ENCODE measurements at places on chromosomes 2 and 18. TPM values are rescaled to one million over a fixed set of nuclear protein-coding genes. Genes with fewer than 3 reads are reported as not detected.

DNA sequence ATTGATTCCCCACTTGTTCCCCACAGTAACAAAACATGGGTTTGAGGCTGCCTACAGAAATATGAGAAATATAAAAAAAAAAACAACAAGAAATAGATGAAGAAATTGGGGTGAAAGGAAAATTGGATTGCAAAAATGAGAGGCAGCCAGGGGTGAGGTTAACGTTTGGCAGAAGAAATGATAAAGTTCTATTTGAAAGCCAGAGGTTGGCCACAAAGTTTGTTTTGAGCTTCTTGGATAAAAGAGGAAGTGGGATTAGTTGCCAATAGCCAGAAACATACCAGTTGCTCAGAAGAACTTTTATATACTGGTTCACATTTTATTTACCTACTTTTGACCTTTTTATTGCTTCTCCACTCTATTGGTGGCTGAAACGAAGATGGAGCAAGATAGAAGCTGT, 67.5 kb downstream of the FASTKD2 start:
- DNase-seq: no peak

- no peak for DNase-seq
These were observed 389.9 kb upstream of the CDH20 start for GRCh38 chr18:60943297-60943696.

GRCh38 chr2:207777124-207777523, 7.4 kb upstream of the FZD5 start:
- DNase-seq: no peak

DNA sequence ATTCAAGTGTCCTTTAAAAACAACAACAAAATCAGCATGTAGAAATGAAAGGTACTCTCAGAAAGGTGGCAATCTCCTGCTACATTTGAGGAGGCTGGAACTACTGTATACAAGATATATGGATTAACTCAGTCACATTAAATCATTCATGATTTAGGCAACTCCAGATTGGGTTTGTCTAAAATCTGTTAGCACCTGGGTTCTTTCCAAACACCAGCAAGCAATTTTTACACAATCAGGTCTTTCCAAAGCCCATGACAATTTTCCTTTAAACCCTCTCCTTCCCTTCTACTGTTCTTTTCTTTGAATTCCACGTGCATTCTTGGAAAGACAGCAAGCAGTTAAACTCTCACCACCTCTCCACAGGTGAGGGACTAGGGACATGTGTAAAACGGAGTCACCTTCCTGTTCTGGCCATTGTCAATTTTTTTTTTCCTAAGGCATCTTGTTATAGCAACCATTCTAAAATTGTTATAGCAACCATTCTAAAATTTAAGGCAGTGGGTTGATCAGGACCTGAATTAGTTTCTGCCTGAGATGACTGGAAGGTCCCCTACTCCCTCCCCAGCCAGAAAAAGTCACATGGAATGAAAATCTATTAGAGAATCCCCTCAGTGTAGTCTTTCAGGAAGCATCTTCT, 113.9 kb downstream of the ANKRD44 start:
- no peak for DNase-seq

GRCh38 chr2:46072101-46072820, 224.9 kb upstream of the EPAS1 start:
- DNase-seq: no peak

- no peak for DNase-seq
These were observed 308.9 kb upstream of the ATP5MC3 start for GRCh38 chr2:175490360-175490791.

GRCh38 chr2:49687918-49688317, 533.6 kb upstream of the FSHR start:
- no peak for DNase-seq

DNA sequence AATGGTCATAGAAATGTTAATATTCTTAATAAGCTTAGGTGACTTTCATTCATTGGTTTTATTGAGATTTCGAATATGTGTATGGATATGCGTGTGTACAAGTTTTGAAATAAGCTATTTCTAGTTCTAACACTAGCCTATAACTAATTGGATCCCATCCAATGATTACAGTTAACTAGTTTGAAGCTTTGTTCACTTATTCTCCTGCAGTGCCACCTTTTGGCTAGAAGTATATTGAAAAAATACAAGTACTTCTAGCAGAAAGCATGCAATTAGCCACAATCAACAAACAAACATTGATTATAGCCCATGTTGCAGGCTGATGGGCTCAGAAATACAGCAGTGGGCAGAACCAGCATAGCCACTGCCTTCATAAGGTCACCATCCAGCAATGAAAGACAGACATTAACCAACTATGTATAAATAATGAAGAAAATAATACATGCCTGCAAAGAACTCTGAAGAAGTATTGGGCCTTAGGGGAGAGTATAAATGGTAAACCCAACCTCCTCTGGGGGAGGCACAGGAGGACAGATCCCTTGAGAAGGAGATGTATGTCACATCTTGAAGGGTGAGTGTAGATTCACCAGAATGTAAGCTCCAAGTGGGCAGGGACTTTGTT, 5.1 kb upstream of the PIEZO2 start:
- no peak for DNase-seq

DNA sequence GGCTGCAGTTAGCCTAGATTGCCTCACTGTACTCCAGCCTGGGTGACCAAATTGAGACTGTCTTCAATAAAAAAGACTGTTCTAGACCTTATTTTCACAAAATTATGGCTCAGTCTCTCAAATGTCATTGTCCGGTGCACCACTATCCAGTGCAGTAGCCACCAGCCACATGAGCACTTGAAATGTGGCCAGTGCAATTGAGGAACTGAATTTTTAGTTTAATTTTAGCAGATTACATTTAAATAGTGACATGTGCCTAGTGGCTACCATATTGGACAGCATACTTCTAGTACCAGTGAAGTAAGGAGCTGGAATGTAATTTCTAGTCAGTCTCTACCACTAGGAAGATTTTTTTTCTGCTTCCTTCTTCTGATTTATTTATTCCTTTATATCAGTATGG, 39.4 kb downstream of the KCMF1 start:
- no peak for DNase-seq

GRCh38 chr2:137357634-137358033, 592.3 kb downstream of the THSD7B start:
- DNase-seq: no peak

GRCh38 chr2:33730193-33730592, 131.1 kb upstream of the FAM98A start:
- DNase-seq: no peak

- peak; percentile 77 for DNase-seq
These were observed 144.2 kb downstream of the TGIF1 start for GRCh38 chr18:3593904-3594759.

DNA sequence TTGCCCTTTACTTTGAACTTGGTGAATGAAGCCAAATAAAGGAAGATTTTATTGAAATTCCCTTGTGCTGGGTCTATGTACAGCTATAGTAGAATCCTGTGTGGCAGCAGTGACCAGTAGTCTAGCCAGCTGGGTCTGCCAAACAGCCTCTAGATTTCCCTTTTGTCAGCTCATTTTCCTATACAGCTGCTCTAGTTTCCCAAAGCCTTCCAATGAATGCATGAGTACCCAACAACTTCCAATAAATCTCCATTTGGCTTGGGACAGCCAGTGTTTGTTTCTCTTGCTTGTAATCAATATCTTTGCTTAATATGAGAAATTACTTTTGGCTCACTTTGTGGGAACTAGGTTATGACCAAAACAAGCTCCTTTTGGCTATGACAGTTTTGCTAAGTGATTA, 43.6 kb downstream of the SCN9A start:
- no peak for DNase-seq

DNA sequence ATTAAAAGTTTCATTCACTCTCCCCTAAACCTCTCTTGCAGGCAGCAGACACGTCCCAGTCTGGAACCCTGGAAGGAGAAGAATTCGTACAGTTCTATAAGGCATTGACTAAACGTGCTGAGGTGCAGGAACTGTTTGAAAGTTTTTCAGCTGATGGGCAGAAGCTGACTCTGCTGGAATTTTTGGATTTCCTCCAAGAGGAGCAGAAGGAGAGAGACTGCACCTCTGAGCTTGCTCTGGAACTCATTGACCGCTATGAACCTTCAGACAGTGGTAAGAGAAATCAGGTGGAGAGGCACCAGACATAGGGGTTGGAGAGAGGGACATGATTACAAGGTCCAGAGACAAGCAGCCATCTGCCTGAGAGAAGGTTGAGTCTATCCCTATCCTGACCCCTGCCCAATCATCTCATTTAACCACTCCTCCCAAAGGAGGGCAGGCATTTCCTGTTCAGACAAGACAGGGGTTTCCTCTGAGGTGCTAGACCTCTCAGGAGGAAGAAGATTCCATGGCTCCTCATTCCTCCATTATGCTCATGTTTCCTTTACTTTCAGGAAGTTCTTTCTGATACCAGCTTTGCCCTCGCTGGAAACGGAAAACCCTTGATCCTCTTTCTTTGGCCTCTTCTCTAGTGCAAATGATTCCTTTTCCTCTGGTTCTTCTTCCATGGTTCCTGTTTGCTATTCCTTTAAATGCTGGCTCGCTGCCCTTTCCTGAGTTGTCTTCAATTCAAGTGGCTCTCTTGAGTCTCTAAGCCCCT, 15.1 kb downstream of the PLCD4 start:
- DNase-seq: no peak

DNA sequence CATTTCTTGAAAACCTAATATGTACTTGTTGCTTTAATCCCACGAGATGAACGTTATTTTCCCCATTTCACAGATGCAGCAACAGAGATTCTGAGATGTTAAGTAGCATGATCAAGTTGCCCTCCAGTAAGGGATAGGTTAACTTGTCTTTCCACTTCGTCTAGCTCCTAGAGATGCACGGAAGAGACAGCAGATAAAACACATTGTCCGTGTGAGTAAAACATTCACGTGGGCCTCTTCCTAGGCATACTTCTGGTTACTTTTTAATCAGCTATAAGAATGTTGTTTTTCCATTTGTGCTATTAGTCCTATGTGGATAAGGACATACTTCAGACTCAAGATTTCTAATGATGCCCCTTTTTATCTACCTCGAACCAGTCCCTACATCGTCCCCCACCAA, 1.2 kb upstream of the ARHGAP28 start:
- no peak for DNase-seq

DNA sequence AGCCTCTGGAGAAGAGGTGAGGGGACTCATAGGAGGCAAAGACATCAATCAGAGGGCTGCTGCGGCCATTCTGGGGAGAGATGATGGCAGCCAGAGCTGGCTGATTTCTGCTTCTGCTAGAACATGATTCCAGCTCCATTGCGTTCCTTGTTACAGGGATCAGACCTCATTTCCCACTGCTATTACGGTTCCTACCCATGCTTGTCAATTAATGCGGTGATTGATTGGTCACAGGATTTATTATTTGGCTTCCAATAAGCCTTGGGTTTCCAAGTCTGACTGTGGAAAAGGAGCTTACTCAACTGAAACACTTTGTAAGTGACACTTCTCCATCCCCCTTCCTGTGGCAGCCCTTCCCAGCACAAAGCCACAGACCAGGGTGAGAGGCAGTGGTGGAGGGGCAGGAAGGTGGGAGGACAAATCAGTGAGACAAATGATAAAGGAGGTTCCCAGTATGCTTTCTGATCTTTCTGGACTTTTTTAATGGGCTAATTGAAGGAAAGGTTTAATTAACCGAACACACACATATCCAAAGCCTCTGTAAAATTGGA, 26.8 kb upstream of the CTLA4 start:
- DNase-seq: no peak

- DNase-seq: no peak
These were observed 10.5 kb downstream of the PROC start for GRCh38 chr2:127428815-127429109.

GRCh38 chr18:9708434-9709303, 568 bp downstream of the RAB31 start:
- no peak for DNase-seq

GRCh38 chr2:96093528-96093927, 22.8 kb downstream of the ADRA2B start:
- DNase-seq: no peak

DNA sequence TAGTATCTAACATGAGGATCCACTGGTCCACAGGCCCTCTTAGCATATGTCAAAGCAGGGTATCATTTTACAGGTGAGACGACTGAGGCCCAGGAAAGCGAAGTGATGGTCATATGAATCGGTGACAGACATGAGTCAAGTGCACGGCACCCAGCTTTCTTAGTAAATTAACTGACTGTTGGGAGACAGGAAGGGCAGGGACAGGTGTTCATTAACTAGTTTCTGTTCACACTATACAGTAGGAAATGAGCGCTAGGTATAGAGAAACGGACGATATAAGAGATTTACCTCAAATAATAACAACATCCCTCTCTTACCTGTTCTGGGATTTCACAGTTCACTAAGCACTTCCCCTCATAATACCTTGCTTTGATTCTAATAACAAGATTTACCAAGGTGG, 1.7 kb upstream of the SMARCAL1 start:
- DNase-seq: no peak

- no peak for DNase-seq
These were observed 98.3 kb downstream of the NAB1 start for GRCh38 chr2:190746971-190747761.

DNA sequence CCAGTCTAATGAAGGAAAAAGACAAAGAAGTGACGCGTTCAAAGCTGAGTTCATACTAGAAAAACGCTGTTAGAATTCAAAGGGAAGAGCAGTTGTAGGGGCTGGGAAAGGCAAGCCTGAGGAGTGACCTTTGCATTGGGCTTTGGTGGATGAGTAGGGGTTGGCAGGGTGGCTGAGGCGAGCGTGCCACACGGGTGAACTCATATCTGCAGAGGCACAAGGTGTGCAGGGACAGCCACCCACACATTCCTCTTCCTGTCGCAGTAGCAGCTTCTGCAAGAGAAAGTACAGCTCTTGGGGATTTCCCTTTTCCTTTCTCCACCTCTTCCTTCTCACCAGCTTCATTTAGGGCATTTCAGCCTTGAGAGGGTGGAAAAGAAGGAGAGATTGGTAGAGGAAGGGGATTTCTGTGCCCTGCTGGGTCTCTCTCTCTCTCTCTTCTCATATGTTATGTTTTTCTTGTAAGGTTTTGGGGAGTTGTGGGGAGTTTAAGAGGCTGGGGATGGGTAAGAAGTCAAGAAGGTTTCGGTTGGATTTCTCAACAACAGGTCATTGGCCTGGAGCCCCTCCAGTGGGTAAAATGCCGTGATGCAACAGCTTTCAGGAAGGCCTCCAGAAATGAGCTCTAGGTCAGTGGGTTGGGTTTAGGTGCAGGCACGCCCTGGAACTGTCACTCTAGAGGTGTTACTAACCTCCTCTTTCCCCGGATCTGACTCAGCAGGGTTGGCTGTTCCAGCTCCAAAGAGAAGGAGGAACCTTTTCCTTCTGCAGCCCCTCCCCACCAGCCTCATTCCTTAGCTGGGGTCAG, 40.1 kb downstream of the ODC1 start:
- DNase-seq: no peak

The POTEI gene
- total RNA-seq: 0.20 TPM

The ABCG5 gene
- total RNA-seq: not detected

The IL1A gene
- 0.74 TPM for total RNA-seq

The STARD6 gene
- total RNA-seq: not detected

The ASB18 gene
- total RNA-seq: not detected

The KCNIP3 gene
- 1.9 TPM for total RNA-seq

The FAM124B gene
- 2.0 TPM for total RNA-seq

The ANKRD30BL gene
- total RNA-seq: not detected

The PSTPIP2 gene
- total RNA-seq: 2.4 TPM

The RAMP1 gene
- 0.65 TPM for total RNA-seq

The RELCH gene
- total RNA-seq: 26.9 TPM

The RNMT gene
- total RNA-seq: 63.5 TPM

The SLC5A7 gene
- 0.15 TPM for total RNA-seq

The C2orf81 gene
- total RNA-seq: 3.8 TPM

The CASP8 gene
- total RNA-seq: 3.6 TPM

Measured in H1 (cell line).